Activated naive CD8-positive, alpha-beta T cell treated with anti-CD3 and anti-CD28 coated beads, Interleukin-2, amount 50 U/mL, for 16 hours (primary cell): ENCODE measurements at places on chromosomes 2 and 18.
A peak's percentile ranks its signal among the peaks of the same experiment; 100 is the strongest.

- peak; percentile 24 for DNase-seq
Measured at GRCh38 chr18:62324917-62325805, at the start of gene TNFRSF11A. Gene TNFRSF11A, plus strand, starts transcription at chr18:62325310. Its CDS starts 43 bp downstream, at chr18:62325353.

GRCh38 chr18:58057291-58057965 is 13.4 kb downstream of the NEDD4L start:
- DNase-seq, result no peak

GRCh38 chr2:146238254-146238966 is 1606.4 kb upstream of the ACVR2A start:
- DNase-seq, result no peak

DNA sequence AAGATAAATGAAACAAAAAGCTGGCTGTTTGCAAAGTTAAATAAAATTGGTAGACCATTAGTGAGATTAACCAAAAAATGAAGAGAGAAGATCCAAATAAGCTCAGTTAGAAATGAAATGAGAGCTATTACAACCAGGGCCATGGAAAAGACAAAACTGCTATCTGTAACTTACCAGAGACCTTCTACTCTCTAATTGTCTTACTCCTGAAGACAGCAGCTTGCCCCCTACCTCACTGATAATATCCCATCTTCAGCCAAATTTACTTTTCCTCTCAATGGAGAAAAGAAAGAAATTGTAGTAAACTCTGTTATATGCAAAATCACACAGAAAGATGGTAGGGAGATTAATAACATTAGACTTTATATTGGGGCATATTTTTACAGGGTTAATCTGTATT is 178.2 kb downstream of the LCLAT1 start:
- no peak for DNase-seq

- DNase-seq, result no peak
Measured at GRCh38 chr2:168660870-168661862, 141.3 kb upstream of the NOSTRIN start.

- DNase-seq, result no peak
Measured at GRCh38 chr2:230930149-230930780, 5.2 kb upstream of the GPR55 start.

DNA sequence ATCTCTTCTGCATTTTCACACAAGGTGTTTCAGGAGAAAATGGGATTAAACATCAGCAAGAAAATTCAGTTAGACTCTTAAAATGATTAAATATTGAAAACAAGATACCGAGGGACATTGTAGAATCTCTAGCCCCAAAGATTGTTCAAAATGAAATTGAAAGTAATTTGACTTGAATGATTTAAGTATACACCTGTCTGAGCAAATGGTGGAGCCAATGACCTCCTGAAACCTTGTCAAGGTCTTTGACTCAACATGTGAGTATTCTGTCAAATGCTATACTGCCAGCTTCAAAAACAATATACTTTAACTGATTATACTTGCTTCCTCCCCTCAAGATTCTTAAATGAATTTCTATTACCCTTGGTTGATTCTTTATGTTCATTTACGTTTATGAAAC is 411.0 kb downstream of the DCC start:
- no peak for DNase-seq

DNA sequence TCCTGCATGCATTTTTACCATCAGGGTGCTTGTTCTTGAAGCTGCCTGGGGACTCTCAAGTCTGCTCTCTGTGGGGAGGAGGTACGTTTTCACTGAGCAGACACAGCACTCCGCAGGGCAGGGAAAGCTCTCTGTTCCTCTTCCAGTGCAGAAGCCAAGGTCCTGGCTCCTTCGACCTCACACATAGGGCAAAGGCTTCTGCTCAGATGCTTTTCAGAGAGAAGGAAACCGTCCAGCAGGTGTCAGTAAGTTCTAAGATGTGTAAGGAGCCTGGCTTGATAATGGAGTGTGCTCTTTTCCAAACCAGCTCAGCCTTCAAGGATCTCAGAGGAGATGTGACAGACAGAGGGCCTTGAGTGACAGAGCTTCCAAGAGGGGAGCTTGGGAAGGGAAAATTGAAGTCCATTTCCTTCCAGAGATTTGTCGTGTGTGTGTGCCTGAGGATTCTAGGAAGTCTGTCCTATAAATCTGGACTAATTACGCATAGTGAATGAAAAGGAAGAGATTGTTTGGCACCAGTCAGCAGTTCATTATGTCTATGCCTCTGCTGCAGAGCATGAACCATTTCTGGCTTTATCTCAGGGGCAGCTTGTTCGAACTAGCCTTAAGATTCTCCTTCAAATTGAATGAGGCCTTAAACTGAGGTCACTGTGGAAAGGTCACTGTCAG is 67.3 kb upstream of the UPP2 start:
- no peak for DNase-seq

DNA sequence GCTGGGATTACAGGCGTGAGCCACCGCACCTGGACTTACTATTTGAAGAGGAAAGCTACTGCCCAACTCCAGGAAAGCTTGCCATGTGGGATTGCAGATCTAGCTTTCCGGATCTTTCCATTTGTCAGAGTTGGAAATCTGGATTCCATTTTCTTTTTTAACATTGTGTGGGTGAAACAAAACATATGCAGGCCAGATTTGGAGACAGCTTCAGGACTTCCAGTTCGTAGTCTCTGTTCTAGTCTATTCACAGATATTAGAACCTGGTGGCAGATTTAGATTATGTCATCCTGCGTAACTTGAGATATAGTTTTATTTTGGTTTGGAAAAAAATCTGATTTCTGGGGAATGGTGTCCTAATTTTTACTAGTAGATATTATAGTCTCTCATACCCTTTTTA is 70.5 kb downstream of the ZNF236 start:
- no peak for DNase-seq

DNA sequence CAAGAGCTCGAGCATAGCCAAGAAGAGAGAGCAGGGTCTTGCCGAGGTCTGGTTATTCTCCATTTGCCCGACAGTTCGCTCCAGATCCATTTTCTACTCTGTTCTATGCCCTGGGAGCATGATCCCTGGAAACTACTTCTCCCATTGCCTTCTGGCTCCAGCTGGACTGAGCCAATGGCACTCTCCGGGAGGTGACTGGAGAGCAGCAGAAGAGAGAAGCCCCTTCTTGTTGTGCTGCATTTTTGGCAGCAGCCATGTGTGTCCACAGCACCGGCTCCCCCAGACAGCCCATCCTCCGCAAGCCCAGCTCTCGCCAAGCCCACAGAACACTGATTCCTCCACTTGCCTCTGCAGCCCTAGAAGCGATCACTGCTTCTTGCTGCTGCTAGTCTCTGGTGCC is 345.5 kb downstream of the TNS1 start:
- no peak for DNase-seq

GRCh38 chr2:147156970-147157369 is 687.9 kb upstream of the ACVR2A start:
- DNase-seq, result no peak

DNA sequence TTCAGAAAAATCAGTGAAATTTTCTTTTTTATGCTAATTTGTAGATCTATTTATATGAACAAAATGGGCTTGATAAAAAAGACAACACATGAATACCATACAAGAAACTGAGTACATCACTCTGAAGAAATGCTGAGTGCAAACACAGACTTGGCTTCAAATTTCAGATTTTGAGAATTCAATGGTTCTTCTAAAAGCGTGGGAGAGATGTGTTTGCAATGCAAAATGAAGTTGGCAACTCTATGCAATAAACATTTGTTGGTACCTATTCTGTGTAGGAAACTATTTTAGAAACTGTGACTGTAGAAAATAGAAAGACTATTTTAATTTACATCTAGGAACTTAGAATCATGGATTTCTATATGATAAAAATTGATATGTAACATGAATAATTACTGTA is 1834.1 kb upstream of the CELF4 start:
- no peak for DNase-seq

GRCh38 chr18:51197661-51198424 is at the start of gene MEX3C:
Gene MEX3C, minus strand, starts transcription at chr18:51197681. Its CDS starts 361 bp downstream, at chr18:51197320.
- DNase-seq, result peak; percentile 99

GRCh38 chr2:109719871-109720270 is 74.2 kb upstream of the RGPD5 start:
- no peak for DNase-seq

DNA sequence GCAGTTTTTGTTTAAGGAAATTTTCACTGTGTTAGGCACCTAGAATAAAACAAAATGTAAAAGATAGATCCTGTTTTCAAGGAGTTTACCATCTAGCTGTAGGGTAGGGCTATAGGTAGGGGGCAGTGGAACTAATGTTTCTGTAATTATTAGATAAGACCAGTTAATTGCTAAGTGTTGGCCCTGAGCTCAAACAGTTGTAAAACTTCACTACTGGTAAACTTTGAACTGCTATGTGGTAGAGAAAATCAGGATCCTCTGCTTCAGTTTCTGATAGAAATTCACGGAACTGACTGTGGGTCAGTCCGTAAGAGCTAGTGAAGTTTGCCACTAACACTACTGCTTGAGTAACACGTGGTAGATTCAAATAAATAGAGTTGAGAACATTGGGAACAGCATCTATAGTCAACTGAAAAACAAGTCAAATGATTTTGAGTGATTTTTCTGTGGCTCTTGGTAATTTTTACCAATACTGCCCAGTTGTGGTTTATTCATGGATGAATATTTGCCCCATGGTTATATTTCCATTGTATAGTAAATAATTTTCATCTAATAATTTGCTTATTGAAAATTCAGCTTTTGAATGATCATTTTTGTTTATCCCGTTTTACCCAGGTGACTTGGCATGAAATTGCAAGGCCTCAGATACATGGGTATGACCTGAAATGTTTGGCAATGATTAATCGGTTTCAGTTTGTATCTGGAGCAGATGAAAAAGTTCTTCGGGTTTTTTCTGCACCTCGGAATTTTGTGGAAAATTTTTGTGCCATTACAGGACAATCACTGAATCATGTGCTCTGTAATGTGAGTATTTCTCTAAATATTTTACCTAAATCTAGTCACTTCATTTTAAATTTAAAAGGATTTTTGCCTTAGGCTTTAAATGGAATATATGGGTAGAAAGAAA is 26.4 kb downstream of the ELP2 start:
- no peak for DNase-seq

GRCh38 chr2:150371044-150371818 is 116.2 kb downstream of the RND3 start:
- DNase-seq, result no peak

DNA sequence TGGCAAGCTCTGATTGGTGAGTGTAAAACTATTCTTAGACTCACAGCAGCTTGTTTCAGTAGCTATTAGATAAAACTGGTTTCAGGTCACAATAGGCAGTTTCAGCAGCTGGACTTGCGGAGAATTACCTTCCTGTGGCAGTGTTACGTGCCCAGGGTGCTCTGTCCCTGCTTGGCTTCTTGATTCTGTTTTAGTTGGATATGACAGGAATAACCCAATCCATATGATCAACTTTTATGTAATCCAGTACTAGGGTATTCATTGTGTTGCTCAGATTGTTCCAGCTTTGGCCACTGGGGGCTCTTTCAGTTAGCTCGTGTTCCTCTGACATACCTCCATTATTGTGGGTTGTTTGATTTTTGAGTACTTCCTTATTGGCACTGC is 43.1 kb downstream of the INPP4A start:
- DNase-seq, result no peak

DNA sequence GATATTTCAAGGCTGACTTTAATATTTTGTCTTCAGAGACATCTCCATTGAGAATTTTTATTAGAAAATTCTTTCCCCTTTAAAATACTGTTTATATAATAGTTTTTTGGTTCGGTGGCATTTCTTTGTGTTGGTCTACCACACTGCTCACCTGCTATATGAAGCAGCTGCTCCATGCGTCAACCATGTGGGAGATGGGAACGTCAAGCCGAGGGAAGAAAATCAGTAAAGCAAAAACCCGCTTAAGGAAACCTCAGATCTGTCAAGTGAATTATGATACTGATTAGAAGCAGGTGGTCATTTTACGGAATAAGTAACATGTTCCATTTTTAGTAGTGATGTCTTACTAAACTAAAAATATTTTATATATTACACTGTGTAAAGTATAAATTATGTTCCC is 5.6 kb upstream of the TMEM17 start:
- no peak for DNase-seq

DNA sequence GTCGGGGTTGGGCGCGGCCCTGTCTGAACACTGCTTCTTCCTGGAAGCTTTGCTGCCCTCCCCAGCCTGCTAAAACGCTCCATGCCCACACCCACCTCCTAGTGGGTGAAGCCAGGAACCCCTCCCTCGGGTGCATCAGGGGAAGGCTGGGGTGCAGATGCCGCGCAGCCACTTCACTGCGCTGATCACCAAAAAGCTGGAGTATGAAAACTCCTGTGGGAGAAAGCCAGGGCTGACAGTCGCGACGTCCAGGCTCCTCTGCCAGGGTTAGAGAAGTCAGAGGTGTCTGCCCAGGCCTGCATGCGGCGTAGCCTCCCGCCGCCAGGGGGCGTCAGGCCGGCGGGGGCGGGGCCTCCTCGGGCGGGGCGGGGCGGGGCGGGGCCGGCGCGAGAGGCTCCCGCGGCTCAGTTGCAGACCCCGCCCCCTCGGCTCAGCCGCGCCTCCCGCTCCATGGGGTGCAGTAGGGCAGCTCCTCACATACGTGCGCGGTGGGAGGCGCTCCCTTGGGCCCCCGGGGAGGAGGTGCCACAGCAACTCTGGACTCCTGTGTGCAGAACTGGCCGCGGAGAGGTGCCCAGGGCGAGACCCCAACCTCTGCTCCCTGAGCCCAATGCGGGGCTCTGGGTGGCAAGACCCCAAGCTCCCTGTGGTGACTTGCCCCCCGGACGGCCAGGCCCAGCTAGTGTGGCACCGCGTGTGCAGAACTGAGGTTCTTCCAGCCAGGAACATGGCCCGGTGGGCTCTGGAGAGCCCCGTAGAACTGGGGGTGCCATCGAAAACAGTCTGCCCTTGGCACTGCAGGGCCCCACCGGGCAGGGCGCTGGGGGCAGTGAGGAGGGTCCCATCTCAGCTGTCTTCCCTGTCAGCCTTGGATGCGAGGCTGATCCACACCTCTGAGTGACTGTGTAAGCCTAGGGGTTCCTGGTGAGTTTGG is 1.8 kb upstream of the RNPEPL1 start:
- peak; percentile 82 for DNase-seq

DNA sequence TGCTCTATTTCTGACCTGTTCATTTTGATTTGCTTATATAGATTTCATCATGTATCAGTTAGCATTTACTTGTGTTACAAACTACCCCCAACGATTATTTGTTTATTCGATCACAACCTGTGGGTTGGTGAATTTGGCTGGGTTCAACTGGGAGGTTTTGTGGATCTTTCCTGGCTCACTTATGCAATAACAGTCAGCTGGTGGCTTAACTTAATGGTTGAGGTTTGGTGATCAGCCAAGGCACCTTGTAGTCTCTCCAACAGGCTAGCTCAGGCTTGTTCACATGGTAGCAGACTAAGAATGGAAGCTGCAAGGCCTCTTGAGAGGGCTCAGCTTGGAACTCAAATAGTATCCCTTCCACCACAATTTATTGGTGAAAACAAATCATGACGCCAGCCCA is 5.4 kb upstream of the PUM2 start:
- no peak for DNase-seq

- DNase-seq, result no peak
Measured at GRCh38 chr18:48149020-48149685, 218.7 kb upstream of the SMAD2 start.
